ENCODE measurements at places on chromosomes 11 and 22.

GRCh38 chr11:2095542-2095941 is 43.6 kb downstream of the IGF2 start:
- DNase-seq = no peak

DNA sequence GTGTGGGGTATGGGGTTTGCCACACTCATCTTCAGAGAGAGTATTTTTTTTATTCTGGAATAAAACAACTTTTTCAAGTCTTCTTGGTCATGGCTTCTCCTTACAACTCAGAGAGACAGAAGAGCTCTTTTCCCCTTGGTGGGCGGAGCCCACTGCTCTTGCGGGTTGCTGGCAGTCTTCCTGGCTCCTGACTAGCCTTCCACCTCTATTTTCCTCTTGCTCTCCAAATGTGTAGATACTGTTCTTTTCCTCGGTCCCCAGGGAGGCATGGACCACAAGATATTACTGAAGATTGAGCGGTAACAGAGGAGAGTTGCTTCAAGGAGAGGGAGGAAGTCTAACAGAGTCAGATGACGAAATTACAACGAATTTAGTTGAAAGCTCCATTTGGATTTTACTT is 210.6 kb downstream of the NTM start:
- no peak for DNase-seq

DNA sequence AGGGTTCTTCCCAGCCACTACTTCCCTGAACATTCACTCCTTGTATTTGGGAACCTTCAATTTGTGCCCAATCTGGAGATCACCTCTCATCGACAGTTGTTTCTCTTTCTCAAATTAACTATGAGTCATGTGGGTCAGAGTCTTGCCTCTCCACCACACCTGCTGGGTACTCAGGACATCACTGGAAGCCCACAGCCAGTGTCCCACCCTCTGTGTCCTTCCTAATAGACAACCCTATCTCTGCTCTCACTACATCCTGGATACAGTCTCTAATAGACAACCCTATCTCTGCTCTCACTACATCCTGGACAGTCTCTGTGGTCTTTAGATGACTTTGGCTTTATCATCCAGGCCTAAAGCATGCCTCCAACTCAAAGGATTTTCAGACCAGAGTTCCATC is 70.1 kb downstream of the ARL14EP start:
- DNase-seq = no peak

GRCh38 chr11:93005239-93005638 is 35.8 kb downstream of the MTNR1B start:
- DNase-seq = no peak

DNA sequence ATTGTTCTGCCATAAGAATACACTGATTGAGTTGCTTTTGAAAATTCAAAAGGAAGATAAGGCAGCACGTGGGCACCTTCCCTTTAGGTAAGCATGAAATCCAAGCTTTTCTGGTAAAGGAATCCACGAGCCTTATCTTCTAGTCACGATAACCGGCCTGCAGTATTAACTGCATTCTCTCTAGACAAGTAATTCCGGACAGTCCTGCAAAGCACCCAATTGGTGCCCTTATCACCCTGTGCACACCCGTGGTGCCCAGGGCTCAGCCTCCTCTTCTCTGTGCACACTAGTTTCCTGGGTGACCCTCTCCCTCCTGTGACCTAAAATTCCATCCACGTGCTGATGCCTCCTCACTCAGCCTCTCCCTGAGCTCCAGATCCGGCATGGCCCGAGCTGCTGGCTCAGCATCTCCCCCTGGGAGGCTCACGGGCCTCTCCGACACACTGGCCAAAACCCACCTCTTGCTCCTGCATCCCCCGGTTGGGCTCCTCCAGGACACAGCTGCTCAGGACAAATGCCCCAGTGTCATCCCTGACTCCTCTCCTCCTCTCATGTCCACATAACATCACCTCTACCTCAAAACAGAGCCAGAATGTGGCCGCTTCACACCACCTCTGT is 63.7 kb downstream of the PACSIN2 start:
- no peak for DNase-seq

DNA sequence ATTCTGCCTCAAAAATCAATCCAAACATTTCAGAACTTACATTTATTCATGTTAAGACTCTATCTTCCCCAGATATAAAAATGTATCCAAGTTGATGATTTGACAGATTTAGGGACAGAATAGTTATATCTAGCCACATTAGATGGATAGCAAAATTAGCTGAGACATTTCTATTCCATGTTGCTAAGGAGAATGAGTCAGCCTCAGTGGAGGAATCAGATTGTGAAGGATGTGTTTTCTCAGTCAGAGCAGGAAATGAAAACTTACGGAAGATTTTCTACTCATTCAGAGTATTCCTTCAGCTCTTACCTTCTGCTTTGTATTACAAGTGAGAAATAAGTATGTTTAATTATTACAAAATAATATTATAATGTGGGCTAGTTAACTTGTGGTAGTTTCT is 556.3 kb upstream of the ANO3 start:
- DNase-seq = no peak

- peak; percentile 45 for DNase-seq
Observed at GRCh38 chr11:67632175-67632981, 2.6 kb upstream of the NUDT8 start.

GRCh38 chr11:100013011-100013410 is 674.1 kb upstream of the ARHGAP42 start:
- DNase-seq = no peak

DNA sequence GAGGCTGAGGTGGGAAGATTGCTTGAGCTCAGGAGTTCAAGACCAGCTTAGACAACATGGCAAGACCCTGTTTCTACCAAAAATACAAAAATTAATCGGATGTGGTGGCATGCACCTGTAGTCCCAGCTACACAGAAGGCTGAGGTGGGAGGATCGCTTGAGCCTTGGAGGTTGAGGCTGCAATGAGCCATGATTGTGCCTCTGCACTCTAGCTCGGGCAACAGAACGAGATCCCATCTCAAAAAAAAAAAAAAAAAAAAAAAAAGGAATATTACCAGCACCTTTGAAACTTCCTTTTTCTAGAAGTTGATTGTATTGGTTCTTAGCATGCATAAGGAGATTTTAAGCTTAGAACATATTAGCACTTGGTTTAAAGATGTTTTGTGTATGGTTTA is 11.4 kb downstream of the CRKL start:
- DNase-seq = no peak

DNA sequence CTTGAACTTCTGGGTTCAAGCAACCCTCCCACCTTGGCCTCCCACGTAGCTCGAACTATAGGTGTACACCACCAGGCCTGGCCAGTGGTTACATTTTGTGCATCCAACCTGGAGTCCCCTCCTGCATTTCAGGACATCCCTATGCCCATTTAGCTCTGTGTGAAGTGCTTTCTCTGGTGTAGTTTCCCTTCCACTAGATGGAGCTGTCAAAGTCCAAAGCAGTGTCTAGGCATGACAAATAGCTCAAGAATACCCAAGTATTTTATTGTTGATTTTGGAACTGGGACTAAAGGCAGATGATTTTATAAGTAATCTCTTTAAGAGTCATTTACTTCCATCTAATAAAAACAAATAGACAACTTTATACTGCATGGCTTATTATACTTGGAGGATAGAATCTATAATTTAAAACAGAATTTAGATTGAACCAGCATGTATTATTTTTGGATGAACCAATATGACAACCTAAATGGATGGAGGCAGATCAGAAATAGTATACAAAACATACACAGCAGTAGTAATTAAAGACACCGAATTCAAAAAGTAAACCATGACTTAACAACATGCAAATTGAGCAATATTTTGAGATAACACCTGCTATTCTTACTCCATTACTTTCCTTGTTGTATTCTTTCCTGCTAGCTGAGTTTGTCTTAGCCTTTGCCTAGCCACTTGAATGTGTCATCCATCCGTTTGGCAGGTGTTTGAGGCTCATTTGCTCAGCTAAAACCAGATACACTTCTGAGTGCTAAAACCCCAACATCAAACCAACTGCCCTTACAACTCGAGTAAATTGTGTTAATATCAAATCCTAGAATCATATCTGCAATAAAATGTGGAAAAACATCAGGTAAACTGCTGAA is 37.7 kb downstream of the EIF4ENIF1 start:
- DNase-seq = peak; percentile 59

GRCh38 chr11:72443016-72443415 is 8.7 kb upstream of the CLPB start:
- DNase-seq = no peak

DNA sequence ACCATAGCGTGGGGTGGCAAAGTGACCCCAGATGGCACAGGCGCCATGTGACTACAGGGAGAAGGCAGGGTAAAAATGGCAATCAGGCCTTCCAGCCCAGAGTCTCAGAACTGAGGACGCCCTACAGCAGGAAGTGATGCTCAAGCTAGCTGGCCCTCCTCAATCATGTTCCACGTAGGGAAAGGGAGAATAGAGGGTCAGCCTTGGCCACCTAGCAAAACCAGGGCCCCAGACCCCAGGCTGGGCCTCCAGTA is 978 bp upstream of the ANKRD13D start:
- DNase-seq = no peak

DNA sequence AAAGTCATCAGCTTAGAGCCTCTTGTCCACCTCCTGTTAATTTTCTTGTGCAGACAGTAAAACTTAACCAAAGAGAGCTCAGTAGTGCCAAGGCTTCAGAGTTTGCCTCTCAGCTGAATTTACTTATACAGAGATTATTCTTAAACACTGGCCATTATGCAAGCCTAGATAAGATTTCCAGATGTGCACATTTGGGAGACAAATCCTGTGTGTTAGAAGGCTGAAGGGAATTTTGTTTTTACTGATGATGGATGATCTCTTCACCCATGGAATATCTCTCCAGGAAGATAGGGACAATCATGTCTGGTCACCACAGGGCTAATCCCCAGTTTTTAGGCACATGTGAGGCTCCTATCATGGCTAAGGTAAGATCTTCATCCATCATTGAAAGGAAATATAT is 157.6 kb upstream of the FAT3 start:
- no peak for DNase-seq

- DNase-seq = peak; percentile 97
Observed at GRCh38 chr11:783581-784015, 6.3 kb downstream of the CEND1 start.

DNA sequence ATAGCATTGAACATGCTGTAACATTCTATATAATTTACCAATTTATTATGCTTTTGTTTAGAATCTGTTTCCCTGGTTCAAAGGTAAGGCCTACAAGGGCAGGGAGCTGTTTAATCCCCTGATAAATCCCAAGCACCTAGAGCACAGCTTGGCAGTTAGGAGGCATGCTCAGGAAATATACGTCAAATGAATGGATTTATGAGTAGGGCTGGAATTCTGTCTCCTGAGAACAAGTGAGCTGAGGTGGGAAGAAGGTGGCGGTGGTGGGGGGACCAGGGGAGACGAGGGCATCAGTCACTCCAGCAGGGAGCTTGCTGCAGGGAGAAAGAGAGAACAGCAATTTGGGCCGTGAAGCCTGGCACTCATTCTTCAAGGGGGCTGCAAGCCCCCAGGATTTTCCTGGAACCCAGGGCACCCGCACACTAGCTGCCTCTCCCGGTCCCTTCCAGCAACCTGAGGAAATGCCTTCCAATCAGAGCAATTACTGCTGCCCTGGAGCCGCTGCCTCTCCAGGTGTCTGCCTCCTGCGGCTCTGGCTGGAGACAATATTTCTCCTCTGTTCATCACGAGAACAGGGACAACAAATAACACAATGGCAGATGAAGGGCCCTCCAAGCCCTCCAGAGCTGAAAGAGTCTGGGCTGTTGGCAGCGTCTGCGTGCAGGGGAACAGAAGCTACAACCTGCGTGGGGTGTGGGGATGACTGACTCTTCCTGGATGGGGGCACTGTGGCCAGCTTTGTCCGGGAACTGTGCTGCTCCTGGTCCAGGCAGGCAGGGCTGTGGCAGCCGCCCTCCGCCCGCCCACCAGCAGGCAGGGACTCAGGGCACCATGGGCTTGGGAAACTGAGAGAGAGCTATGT is 233.4 kb downstream of the ST3GAL4 start:
- no peak for DNase-seq

GRCh38 chr22:49934891-49935557 is 16.6 kb downstream of the CRELD2 start:
- peak; percentile 95 for DNase-seq

DNA sequence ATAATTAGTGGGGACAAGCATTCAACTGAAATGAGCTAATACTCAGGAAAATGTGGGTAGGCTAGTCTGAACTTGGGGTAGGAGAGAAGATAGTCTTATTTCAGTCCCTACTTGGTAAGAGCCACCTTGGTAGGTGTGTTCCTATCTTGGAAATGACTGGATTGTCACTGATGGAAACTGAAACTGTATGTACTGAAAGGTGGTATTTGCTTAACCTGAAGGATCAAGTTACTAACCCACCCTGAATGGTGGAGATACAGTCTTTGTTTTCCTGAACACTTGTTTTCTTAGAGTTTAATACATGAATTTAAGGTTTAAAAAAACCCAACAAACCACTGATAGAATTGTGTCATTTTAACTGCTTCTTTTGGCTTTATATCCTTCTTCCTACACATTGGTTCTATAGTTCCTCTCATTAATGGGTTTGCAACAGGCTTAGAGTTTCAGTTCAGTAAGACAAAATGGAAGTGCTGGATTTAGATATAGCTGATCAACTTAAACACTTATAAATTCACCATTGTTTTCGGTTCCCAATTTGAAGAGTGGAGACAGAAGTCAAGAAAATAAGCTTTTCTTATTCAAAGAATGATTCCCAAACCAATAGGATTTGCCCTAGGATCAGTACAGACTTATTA is 4.2 kb downstream of the FAR1 start:
- DNase-seq = peak; percentile 13

- no peak for DNase-seq
Observed at GRCh38 chr11:2442589-2442988, 1.7 kb downstream of the TRPM5 start.

- DNase-seq = no peak
Observed at GRCh38 chr11:38818720-38819119, 2220.7 kb upstream of the RAG2 start.

DNA sequence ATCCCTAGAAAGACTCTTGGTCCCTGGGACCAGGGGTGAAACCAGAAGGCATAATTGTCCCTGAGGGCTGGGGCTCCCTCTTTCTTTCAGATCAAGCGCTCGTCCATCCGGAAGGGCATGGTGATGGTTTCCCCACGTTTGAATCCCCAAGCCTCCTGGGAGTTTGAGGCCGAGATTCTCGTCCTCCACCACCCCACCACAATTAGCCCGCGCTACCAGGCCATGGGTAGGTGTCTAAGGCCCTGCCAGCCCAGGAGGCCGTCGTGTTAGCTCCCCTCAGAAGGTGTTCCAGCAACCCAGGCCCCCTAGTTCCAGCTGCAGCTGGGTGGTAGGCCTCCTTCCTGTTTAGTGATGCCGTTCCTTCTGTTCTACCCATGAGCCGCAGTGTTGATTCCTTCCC is 21.4 kb downstream of the GTPBP1 start:
- DNase-seq = no peak

DNA sequence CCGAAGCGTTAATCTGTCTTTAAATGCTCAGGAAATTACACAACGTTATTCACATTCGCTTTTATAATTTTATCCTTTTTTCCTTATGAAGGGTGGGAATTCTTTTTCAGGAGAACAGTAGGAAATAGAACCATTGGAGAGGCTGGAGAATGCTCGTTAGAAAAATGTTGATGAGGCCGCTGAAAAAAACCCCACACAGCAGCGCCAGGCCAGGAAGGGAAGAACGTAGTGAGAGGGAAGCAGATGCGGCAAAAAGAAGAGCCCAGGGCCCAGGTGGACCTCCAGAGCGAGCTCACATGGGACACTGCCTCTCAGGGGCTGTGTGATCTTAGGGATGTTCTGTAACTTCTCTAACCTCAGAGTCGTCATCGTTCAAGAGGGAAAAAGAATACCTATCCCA is 691.6 kb downstream of the OPCML start:
- DNase-seq = no peak

All from H7 (cell line).